GM23338 (cell line): ENCODE measurements at places on chromosomes 11 and 22.
A peak's percentile ranks its signal among the peaks of the same experiment; 100 is the strongest.

DNA sequence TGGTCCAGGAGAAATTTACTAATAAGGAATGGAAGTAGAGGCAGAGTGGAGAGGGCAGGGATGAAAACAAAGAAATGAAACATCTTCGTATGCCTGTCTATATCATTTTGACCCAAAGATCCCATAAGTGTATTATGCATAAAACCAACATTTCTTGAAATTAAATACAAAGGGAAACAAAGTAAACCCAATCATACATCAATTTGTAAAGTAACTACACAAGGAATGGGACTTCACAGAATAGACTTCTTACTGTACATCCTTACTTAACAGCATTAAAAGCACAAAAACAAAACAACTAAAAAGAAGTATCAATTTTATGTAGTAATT, 253.6 kb upstream of the CCDC179 start:
- no peaks in the 10 kb centered on the region for H3K36me3 ChIP-seq
- no peak overlapping the region for H3K27ac ChIP-seq
- H3K27me3 ChIP-seq = no peaks in the 10 kb centered on the region
- no peak for DNase-seq
- H3K4me1 ChIP-seq = peaks cover 18% of the 10 kb centered on the region
- H3K4me3 ChIP-seq = no peak overlapping the region

DNA sequence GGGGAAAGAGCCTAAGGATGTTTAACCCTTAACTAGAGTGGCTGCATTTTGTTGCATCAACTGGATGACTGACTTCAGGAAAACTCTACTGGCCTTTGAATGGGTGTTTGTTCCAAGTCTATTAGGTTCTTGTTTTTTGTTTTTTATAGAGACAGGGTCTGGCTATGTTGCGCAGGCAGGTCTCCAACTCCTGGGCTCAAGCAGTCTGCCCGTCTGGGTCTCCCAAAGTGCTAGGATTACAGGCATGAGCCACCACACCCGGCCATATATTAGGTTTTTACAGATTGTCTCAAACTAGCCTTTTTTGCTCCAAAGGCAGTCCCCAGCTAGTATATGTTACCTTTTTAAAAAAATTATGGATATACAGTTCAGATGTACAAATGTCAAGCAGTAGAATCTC, 1.1 kb downstream of the SMARCB1 start:
- H3K4me1 ChIP-seq = peaks cover 27% of the 10 kb centered on the region
- no peaks in the 10 kb centered on the region for H3K36me3 ChIP-seq
- H3K27ac ChIP-seq = no peak overlapping the region
- H3K27me3 ChIP-seq = no peaks in the 10 kb centered on the region

DNA sequence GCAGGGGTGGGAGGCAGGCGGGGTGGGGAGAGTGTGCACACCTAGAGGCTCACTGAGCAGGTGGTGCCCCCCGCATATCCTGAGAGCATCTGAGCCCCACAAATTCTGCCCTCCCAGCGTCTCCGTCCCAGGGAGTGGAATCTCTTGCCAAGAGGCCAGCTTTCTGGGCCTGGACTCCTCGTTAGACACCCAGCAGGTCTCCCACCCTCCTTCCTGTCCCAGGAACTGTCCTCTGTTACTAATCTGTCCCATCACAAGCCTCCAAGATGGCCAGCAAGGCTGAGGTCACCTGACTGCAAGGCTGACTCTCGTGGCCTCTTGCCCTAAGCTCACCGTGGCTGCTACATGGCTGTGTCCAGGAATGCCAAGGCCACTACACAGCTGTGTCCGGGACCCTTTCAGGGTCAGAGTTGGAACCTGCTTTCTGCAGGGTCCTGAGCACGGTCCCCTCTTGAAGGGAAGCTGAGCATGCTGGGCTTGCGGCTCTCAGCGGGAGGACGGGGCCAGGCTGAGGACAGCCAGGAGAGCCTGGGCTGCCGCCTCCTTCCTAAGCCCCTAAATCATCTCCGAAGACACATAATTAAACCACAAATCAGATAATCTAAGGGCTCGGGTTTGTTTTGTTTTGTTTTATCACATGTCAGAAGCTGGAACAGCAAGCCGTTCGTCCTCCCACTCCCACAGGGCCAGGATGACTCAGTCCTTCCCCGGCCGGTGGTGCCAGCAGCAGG, 1327.3 kb downstream of the TBC1D22A start:
- DNase-seq = no peak
- H3K27ac ChIP-seq = no peak overlapping the region
- no peaks in the 10 kb centered on the region for H3K4me1 ChIP-seq
- H3K36me3 ChIP-seq = no peaks in the 10 kb centered on the region; the same call in 1 of the 2 replicates
- no peak overlapping the region for H3K4me3 ChIP-seq

DNA sequence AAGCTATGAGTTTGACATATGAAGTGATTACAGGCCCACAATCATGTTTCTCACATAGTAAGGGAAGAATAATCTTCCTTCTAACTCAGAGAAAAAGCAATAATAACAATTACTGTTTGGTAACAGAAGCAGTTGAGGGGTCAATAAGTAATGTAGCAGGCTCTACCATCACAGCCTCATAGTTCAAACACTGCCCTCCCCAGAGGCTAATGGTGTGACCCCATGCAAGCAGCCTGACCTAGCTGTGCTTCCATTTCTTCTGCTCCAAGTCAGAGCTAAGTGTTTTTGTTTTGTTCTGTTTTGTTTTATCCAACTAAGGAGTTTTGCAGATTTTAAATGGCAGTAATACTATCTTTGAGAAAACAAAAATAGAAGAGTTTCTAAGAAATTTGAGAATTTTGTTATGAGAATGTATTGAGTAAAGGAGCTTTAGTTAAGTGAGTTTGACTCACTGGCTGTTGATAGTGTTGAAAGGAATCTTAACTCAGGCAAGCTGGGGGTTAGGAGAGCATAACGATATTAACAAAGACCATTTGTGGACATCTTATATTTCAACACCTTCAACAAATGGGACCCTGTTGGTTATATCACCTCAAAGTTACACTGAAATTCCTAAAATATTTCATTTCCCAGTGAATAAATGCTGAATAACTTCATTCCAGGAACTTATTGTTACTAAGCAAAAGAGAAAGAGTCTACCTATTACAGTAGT, 48.5 kb downstream of the GUCY1A2 start:
- H3K27ac ChIP-seq = no peak overlapping the region
- peaks cover 19% of the 10 kb centered on the region for H3K4me1 ChIP-seq
- H3K4me3 ChIP-seq = no peak overlapping the region
- no peaks in the 10 kb centered on the region for H3K27me3 ChIP-seq

DNA sequence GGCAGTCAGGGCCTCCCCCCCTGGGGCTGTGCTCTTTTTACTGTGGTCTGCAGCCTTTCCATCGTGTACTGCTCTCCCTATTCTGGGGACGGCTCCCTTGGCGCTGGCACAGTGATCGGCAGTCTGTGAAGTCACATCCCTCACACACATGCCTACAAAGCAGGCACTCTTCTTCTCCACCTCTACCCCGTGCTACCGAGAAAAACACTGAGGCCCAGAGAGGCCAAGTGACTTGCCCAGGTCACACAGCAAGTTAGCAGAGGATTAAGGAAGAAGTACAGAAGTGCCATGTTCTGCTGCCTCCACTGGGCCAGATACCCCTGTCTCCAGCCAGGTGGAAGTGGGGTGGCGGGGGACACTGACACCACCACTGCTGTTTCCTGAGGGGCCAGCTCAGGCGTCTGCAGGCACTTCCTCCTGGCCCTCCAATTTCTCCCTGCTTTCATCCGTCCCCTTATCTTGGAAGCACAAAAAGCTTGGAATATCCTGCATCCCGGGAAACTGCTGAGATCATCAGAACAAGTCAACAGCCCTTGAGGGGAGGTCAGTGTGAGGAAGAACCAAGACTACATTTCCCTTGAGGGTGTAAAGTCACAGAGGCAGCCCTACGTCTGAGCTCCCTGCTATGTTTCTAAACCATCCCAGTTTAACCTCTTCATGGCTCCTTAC, 30.2 kb upstream of the KLHL35 start:
- no peaks in the 10 kb centered on the region; the same call in 1 of the 2 replicates for H3K4me1 ChIP-seq
- no peak overlapping the region for H3K4me3 ChIP-seq
- no peaks in the 10 kb centered on the region for H3K27me3 ChIP-seq
- no peaks in the 10 kb centered on the region for H3K36me3 ChIP-seq
- DNase-seq = no peak
- no peak overlapping the region for H3K27ac ChIP-seq

DNA sequence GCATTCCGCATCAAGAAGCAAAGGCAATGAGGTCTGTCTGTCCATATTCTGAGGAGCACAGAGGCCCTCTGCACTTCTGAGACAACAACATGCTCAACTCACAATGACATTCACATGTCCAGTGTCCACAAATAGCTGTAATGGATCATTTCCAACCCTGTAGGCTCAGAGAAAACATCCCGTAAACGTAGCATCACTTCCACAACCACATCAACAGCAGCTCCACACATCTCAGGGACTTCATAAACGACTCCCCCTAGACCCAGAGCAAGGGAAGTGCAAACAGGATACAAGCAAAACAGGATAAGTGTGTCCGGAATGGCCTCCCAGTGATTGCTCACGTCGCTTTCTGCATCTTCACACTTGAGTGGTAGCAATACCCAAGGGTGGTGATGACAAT, 100.2 kb downstream of the SYN3 start:
- H3K4me1 ChIP-seq = no peaks in the 10 kb centered on the region
- peak; percentile 21 for DNase-seq
- no peak overlapping the region for H3K4me3 ChIP-seq
- H3K36me3 ChIP-seq = no peaks in the 10 kb centered on the region; the same call in 1 of the 2 replicates

GRCh38 chr11:59102259-59102765, 4.7 kb upstream of the FAM111B start:
- peaks cover 39% of the 10 kb centered on the region for H3K4me1 ChIP-seq
- DNase-seq = peak; percentile 96
- no peak overlapping the region for H3K27ac ChIP-seq
- no peaks in the 10 kb centered on the region for H3K36me3 ChIP-seq

- no peaks in the 10 kb centered on the region for H3K4me1 ChIP-seq
- H3K36me3 ChIP-seq = no peaks in the 10 kb centered on the region
- H3K4me3 ChIP-seq = no peak overlapping the region
- no peaks in the 10 kb centered on the region for H3K27me3 ChIP-seq
- no peak for DNase-seq
Measured at GRCh38 chr11:109838026-109838425, 255.2 kb upstream of the ZC3H12C start.

DNA sequence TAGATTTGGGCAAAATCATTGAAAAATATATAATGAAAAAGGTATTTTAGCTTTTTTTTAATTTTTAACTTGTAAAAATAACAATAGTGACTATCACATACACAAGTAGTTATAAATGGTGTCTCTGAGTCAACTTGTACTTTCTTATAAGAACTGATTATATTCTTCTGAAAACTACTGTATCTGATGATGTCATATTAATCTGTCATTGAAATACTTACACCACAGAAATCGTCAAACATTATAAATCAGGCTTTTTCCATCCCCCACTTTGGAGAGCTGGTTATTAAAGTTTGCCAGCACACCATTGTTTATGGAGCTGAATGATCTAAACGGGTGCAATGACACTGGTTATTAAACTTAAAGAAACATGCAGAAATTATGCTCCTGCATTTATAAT, 1259.6 kb upstream of the CNTN5 start:
- DNase-seq = no peak
- no peaks in the 10 kb centered on the region for H3K36me3 ChIP-seq
- no peak overlapping the region for H3K4me3 ChIP-seq
- H3K27me3 ChIP-seq = no peaks in the 10 kb centered on the region
- peaks cover 4% of the 10 kb centered on the region; the same call in 1 of the 2 replicates for H3K4me1 ChIP-seq
